WTC11 (cell line): ENCODE measurements at places on chromosomes 11 and 22.

GRCh38 chr22:23909296-23909898 is 15.2 kb downstream of the MIF start:
- H3K4me3 ChIP-seq: no peak overlapping the region
- H3K27me3 ChIP-seq: peaks cover 46% of the 10 kb centered on the region
- H3K4me1 ChIP-seq: peaks cover 47% of the 10 kb centered on the region
- DNase-seq: no peak
- peaks cover 16% of the 10 kb centered on the region for H3K36me3 ChIP-seq

DNA sequence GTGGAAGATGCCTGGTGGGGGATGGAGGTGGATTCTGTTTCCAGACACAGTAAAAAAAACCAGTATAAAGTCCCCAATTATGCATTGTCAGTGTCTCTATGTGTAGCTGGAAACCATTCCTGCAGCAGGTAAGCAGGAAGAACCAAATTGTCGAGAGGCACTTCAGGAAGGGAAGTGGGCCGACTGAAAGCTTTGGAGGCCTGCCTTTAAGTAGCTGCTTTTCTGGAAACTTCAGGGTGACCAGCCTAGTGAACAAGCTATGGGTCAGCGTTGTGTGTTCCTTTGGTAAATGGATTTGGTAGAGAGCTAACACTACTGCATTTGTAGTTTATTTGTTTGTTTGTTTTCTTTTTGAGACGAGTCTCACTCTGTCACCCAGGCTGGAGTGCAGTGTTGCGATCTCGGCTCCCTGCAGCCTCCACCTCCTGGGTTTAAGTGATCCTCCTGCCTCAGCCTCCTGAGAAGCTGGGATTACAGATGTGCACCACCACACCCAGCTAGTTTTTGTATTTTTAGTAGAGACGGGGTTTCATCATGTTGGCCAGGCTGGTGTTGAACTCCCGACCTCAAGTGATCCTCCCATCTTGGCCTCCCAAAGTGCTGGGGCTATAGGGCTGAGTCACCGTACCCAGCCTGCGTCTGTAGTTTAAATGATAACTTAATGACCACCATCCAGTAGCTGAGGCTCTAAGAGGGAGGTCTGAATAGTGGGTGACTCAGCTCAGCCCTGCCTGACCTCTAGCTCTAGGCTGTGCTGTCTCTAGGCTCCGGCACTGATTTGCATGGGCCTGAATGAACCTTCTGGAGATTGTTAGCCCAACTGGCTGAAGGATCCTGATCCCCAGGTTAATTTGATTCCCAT is 12.8 kb downstream of the PTPRJ start:
- no peaks in the 10 kb centered on the region for H3K36me3 ChIP-seq
- peak overlapping the region; percentile 80; the same call in 1 of the 2 replicates for H3K27ac ChIP-seq
- no peak for DNase-seq
- peaks cover 51% of the 10 kb centered on the region for H3K4me1 ChIP-seq
- H3K4me3 ChIP-seq: no peak overlapping the region
- H3K27me3 ChIP-seq: no peaks in the 10 kb centered on the region

- no peak overlapping the region for H3K4me3 ChIP-seq
- H3K4me1 ChIP-seq: peaks cover 17% of the 10 kb centered on the region
- H3K27me3 ChIP-seq: peaks cover 7% of the 10 kb centered on the region
- no peak for DNase-seq
- H3K36me3 ChIP-seq: no peaks in the 10 kb centered on the region
- H3K27ac ChIP-seq: no peak overlapping the region
Measured at GRCh38 chr22:48923165-48923865, 904.4 kb downstream of the BRD1 start.

DNA sequence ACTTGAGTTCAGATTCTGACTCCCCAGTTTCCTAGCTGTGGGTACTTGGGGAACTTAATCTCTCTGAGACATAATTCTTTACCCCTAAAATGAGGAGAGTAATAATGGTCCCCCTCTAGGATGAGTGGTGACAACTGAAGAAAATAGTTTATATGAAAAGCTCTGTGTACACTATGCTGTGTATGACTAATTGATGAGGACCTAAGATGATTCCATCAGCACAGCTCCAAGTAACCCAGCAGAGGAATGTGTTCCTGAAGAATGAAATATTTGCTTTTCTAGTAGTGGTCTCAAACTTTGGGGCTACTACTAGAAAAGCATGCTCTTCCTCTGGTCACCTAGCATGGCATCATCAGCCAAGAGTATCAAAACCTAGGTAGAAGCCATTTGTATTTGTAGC is 217.3 kb upstream of the NARS2 start:
- DNase-seq: no peak
- H3K4me3 ChIP-seq: no peak overlapping the region
- H3K27me3 ChIP-seq: no peaks in the 10 kb centered on the region
- no peaks in the 10 kb centered on the region for H3K36me3 ChIP-seq
- no peak overlapping the region for H3K27ac ChIP-seq
- H3K4me1 ChIP-seq: no peaks in the 10 kb centered on the region

DNA sequence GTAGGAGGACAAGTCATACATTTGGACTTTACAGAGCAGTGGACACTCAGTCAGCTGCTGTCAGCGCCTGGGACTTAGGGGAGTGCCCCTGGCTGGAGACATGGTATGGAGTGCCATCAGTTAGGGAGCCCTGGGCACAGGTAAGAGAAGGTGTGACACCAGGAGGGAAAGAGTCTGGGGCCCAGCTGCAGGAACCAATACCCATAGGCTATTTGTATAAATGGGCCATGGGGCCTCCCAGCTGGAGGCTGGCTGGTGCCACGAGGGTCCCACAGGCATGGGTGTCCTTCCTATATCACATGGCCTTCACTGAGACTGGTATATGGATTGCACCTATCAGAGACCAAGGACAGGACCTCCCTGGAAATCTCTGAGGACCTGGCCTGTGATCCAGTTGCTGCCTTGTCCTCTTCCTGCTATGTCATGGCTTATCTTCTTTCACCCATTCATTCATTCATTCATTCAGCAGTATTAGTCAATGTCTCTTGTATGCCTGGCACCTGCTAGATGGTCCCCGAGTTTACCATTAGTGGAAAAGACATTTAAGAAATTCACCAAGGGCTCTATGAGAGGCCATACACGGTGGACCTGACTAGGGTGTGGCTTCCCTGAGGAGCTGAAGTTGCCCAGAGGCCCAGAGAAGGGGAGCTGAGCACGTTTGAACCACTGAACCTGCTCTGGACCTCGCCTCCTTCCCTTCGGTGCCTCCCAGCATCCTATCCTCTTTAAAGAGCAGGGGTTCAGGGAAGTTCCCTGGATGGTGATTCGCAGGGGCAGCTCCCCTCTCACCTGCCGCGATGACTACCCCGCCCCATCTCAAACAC is 850 bp upstream of the MIF start:
- peak overlapping the region; percentile 89 for H3K27ac ChIP-seq
- peaks cover 16% of the 10 kb centered on the region for H3K27me3 ChIP-seq
- peak overlapping the region; percentile 92 for H3K4me3 ChIP-seq
- peaks cover 58% of the 10 kb centered on the region for H3K36me3 ChIP-seq

- no peaks in the 10 kb centered on the region; the same call in 1 of the 2 replicates for H3K27me3 ChIP-seq
- no peak overlapping the region for H3K4me3 ChIP-seq
- H3K36me3 ChIP-seq: no peaks in the 10 kb centered on the region
- no peaks in the 10 kb centered on the region for H3K4me1 ChIP-seq
Measured at GRCh38 chr22:39699631-39700360, 129.2 kb downstream of the CACNA1I start.

DNA sequence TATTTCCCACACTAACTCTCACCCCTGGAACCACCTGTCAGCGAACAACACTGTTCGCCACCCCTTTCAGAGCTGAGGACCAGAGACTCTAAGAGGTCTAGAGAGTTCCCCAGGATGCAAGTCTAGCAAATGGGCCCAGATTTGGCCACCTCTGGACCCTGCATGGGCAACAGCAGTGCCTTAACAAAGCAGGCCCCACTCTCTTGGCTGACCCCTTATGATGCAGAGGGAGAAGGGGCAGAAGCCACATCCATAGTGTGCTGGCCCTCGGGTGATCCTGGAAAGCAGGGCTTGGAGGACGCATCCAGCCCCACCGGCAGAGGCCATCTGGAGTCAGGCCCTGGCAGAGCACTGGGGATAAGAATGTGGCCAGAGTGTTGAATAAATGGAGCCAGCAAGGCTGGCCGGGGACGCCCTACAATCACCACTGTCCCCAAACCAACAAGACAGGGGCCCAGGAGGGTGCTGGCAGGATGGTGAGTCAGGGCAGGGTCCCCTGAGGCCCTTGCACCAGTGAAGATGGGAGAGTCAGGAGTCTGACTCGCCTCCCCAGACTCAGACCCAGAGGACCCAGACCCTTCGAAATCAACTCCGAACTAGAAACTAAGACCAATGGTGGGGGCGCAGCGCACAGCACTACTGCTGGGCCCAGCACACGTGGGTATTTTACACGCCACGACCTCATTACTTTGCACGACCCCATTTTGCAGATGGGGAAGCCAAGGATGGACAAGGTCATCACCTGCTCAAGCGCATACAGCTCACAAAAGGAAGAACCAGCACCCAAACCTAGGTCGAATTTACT is 6.5 kb downstream of the CSNK1E start:
- H3K4me1 ChIP-seq: peaks cover 87% of the 10 kb centered on the region
- peak overlapping the region; percentile 74 for H3K27ac ChIP-seq
- no peak for DNase-seq
- H3K36me3 ChIP-seq: peaks cover 56% of the 10 kb centered on the region
- H3K4me3 ChIP-seq: no peak overlapping the region
- H3K27me3 ChIP-seq: no peaks in the 10 kb centered on the region

DNA sequence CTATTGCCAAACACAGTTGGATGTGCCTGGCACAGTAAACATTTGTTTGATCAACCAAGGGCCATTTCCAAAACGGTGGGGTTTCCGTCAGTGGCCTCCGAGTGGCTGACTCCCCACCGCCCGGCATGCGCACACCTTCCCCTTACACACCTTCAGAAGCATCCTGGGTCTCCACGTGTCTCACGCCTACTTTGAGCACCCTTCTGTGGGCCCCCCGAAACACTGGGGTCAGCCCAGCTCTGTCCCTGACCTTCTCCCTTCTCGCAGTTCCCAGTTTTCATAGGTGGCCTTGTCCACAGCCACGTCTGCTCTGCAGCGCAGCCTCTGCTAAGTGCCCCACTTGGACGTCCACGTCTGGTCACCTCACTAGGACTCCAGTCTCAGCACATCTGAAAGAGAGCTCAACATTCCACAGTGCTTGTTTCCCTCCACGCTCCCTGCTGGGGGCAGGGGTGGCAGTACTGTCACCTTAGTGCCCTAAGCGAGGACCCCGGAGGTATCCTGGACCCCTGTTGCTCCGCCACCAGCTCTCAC is 13.2 kb upstream of the SHANK2 start:
- H3K36me3 ChIP-seq: no peaks in the 10 kb centered on the region
- H3K27ac ChIP-seq: no peak overlapping the region
- H3K4me3 ChIP-seq: no peak overlapping the region; the same call in 1 of the 2 replicates
- DNase-seq: no peak
- H3K4me1 ChIP-seq: peaks cover 13% of the 10 kb centered on the region

DNA sequence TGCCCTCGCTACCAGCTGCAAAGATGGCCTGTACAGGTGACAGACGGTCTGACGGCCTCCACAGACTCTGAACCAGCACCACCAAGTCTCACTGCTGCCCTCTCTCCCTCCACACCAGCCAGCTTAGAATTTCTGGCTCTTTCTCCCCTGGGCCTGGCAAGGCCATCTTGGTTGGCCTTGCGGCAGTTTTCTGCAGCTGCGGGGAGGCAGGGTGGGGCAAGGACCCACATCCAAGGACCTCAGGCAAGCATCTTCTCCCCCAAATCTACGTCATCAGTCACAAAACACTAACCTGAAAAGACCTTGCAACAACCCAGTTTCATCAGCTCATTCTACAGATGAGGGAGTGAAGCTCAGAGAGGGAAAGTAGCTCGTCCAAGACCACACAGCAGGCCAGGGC is 11.7 kb upstream of the POLDIP3 start:
- no peak overlapping the region for H3K4me3 ChIP-seq
- H3K36me3 ChIP-seq: peaks cover 8% of the 10 kb centered on the region
- H3K27me3 ChIP-seq: no peaks in the 10 kb centered on the region

GRCh38 chr22:46280999-46281623 is 13.3 kb downstream of the TTC38 start:
- no peak overlapping the region for H3K4me3 ChIP-seq
- H3K27ac ChIP-seq: no peak overlapping the region
- peaks cover 29% of the 10 kb centered on the region for H3K36me3 ChIP-seq
- no peak for DNase-seq
- H3K27me3 ChIP-seq: no peaks in the 10 kb centered on the region
- no peaks in the 10 kb centered on the region for H3K4me1 ChIP-seq

- no peaks in the 10 kb centered on the region for H3K36me3 ChIP-seq
- no peak for DNase-seq
- peaks cover 39% of the 10 kb centered on the region for H3K4me1 ChIP-seq
- H3K27me3 ChIP-seq: no peaks in the 10 kb centered on the region
- no peak overlapping the region for H3K4me3 ChIP-seq
Measured at GRCh38 chr11:126361400-126361799, 5.9 kb downstream of the ST3GAL4 start.

DNA sequence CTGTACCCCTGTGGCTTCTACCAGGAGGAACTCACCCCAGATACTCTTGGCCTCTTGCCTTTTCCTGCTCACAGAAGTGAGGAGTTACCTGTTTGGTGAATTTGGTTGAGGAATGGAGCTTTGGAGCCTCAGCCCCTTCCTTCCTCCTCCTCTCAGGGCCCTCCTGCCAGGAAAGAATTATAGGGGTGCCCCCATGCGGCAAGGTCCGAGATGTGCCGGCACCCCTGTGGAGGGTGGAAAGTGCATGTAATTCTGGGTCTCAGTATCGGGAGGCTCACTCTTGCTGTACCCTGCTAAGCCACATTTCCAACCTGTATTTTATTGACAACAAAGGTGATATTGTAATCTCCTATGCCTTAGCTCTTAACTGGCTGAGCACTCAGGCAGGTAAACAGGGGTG is 13.7 kb upstream of the IGSF22 start:
- no peaks in the 10 kb centered on the region for H3K36me3 ChIP-seq
- no peak overlapping the region for H3K4me3 ChIP-seq
- H3K27ac ChIP-seq: no peak overlapping the region
- H3K27me3 ChIP-seq: no peaks in the 10 kb centered on the region
- DNase-seq: no peak
- H3K4me1 ChIP-seq: no peaks in the 10 kb centered on the region

DNA sequence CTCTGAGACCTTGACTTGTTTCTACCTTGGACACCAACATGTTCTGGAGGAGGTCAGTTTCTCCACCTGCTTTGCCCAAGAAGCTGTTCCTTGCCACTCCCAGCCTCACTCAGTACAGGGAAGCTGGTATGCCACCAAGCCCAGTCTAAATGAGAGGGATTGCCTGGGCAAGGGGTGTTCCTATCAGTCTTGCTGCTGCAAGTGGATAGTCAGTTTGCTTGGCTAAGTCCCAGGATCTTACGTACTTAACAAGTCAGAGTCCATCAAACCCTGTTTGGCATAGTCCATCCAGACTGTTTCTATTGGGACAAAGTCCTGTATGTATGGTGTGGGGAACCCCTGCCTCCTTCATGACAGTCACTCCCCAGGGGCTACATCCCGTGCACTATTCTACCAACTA is 66.6 kb downstream of the RPL27A start:
- H3K27me3 ChIP-seq: no peaks in the 10 kb centered on the region
- H3K4me1 ChIP-seq: peaks cover 16% of the 10 kb centered on the region
- 0 out of 2 replicates have a peak, but pooled peaks cover 2% of the 10 kb centered on the region for H3K36me3 ChIP-seq
- no peak overlapping the region for H3K4me3 ChIP-seq
- DNase-seq: no peak
- no peak overlapping the region for H3K27ac ChIP-seq

GRCh38 chr11:20022363-20023081 is 137.8 kb downstream of the DBX1 start:
- peak; percentile 61 for DNase-seq
- peak overlapping the region; percentile 96 for H3K27ac ChIP-seq
- H3K27me3 ChIP-seq: no peaks in the 10 kb centered on the region
- H3K4me1 ChIP-seq: peaks cover 47% of the 10 kb centered on the region

- H3K4me1 ChIP-seq: peaks cover 17% of the 10 kb centered on the region
- no peak for DNase-seq
- peaks cover 29% of the 10 kb centered on the region for H3K27me3 ChIP-seq
Measured at GRCh38 chr11:111535281-111535680, 5.2 kb upstream of the LAYN start.

GRCh38 chr22:36862251-36863242 is 1.7 kb downstream of the NCF4 start:
- H3K27ac ChIP-seq: no peak overlapping the region
- H3K27me3 ChIP-seq: peaks cover 25% of the 10 kb centered on the region
- no peak overlapping the region for H3K4me3 ChIP-seq
